ENCODE measurements at places on chromosomes 3 and 15.
A peak's percentile ranks its signal among the peaks of the same experiment; 100 is the strongest.

GRCh38 chr3:159978353-159978752 lies 10.3 kb upstream of the IL12A start:
- H3K27me3 ChIP-seq, result no peaks in the 10 kb centered on the region
- peaks cover 12% of the 10 kb centered on the region for H3K4me1 ChIP-seq
- peak overlapping the region; percentile 74 for H3K27ac ChIP-seq
- DNase-seq, result peak; percentile 82
- no peaks in the 10 kb centered on the region for H3K36me3 ChIP-seq

DNA sequence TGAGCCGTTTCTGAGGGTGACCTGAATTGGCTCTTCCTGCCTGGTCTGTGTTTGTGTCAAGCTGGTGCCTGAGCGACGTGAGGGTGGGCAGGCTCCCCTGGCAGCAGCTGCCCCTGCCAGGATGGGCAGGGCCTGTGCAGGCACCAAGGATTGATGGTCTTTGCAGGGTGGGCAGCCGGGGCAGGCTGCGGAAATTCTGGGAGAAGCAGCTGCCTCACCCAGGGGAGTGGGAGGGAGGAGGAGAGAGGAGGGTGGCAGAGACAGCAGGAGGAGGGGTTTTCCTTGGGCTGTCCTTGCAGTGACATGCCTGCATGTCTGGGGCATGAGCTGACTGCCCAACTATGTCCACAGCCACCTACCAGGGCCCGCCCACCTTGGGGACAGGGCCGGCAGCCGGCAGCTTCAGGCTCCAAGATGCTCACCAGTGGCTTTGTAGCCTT lies 27.9 kb upstream of the SLC6A6 start:
- no peaks in the 10 kb centered on the region for H3K36me3 ChIP-seq
- no peaks in the 10 kb centered on the region for H3K27me3 ChIP-seq
- no peak overlapping the region for H3K27ac ChIP-seq
- H3K4me3 ChIP-seq, result no peak overlapping the region
- peaks cover 13% of the 10 kb centered on the region for H3K4me1 ChIP-seq
- DNase-seq, result no peak

DNA sequence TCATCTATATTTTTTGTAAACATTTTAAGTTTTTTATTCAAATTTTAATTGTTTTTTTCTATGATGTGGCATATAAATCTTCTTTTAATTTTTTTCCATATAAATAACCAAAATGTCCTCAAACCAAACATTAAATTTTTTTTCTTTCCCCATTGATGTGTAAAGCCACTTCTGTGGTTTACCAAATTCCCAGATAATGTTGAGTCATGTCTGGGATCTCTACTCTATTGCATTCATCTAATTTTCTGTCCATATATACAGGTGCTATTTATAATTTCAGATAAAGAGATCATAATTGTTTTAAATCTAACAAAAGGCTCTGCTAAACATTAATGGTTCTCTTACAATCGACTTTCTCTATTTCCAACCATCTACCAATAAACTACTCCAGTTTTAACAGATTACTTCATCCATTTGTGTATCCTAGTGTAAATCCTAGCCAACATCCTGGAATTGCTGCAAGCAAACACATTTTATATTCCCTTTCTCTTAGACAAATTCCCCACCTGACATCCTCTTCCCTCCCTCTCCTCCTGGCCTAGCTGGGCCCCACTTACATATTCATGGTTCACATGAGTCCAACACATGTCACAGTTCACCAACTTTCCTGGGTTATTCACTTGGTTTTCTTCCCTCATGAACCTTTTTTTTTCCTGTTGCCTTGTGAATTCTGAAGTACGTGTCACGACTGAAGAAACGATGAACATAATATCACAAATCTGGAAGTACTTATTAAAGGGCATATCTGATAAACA lies 368.0 kb upstream of the AGTR1 start:
- no peaks in the 10 kb centered on the region for H3K36me3 ChIP-seq
- no peak overlapping the region for H3K27ac ChIP-seq
- no peaks in the 10 kb centered on the region for H3K4me1 ChIP-seq
- no peak for DNase-seq
- no peaks in the 10 kb centered on the region for H3K27me3 ChIP-seq

GRCh38 chr3:102255736-102256135 lies 179.1 kb upstream of the ZPLD1 start:
- no peak for DNase-seq
- no peaks in the 10 kb centered on the region for H3K36me3 ChIP-seq
- no peaks in the 10 kb centered on the region for H3K4me1 ChIP-seq
- H3K27ac ChIP-seq, result no peak overlapping the region

DNA sequence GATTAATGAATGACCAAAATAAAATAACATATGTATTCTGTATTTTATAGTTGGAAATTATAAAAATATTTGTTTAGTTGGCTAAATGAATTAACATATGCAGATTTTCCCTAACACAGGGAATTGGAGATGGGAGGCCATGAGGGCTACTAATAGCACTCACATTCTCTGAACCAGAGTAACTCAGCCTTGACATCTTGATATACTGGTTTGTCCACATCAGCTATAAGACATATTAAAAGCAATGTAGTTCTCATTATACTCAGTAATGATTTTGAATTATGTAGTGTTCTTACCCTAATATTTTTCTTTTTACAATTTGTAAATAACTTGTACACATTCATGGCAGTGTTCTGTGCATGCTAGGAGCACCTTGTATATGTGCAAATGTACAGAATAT lies 255.9 kb downstream of the EPHA6 start:
- H3K27ac ChIP-seq, result no peak overlapping the region
- H3K4me3 ChIP-seq, result no peak overlapping the region
- H3K4me1 ChIP-seq, result no peaks in the 10 kb centered on the region

GRCh38 chr15:70087708-70088352 lies 9.9 kb downstream of the TLE3 start:
- H3K27ac ChIP-seq, result no peak overlapping the region
- DNase-seq, result no peak
- peaks cover 56% of the 10 kb centered on the region for H3K4me1 ChIP-seq
- H3K27me3 ChIP-seq, result no peaks in the 10 kb centered on the region

GRCh38 chr3:18396428-18396827 lies 28.7 kb downstream of the SATB1 start:
- DNase-seq, result no peak
- no peak overlapping the region for H3K27ac ChIP-seq
- H3K4me3 ChIP-seq, result no peak overlapping the region
- no peaks in the 10 kb centered on the region for H3K4me1 ChIP-seq
- no peaks in the 10 kb centered on the region for H3K36me3 ChIP-seq

GRCh38 chr3:47612178-47612577 lies 33.5 kb upstream of the CSPG5 start:
- H3K27me3 ChIP-seq, result no peaks in the 10 kb centered on the region
- H3K27ac ChIP-seq, result no peak overlapping the region
- H3K4me1 ChIP-seq, result no peaks in the 10 kb centered on the region

DNA sequence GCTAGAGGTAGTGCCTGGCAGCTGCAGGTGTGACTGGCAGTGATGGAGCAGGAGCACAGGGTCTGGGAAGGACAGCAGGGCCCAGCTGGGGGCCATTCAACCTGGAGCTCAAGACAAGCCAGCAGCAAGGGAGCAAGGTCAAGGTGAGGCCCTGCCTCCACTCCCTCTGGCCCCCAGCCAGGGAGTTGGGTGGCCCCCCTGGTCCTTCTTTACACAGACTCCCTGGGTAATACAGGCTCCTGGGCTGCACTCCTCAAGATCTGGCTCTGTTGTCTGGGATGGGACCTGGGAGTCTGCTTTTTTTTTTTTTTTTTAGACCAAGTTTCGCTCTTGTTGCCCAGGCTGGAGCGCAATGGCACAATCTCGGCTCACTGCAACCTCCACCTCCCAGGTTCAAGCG lies 14.5 kb downstream of the GNAI2 start:
- H3K27ac ChIP-seq, result no peak overlapping the region
- H3K4me3 ChIP-seq, result no peak overlapping the region
- no peaks in the 10 kb centered on the region for H3K36me3 ChIP-seq

DNA sequence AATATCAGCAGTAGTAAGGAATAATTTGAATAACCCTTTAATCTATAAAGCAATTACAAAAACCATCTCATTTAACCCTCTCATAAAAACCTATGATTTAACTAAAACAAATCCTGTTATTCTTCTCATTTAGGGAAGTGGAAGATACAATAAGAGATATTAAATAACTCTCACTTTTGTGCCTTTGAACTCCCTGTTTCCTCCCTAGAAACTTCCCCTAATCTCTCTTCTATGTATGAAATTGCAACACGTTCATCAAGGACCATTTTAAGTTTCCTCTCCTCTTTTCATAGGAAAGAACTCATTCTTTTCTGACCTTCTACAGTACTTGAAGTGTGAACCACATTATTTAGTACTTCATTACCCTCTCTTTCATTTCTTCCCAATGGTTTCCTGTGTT lies 18.8 kb upstream of the FAM81A start:
- no peak for DNase-seq
- no peaks in the 10 kb centered on the region for H3K4me1 ChIP-seq
- H3K4me3 ChIP-seq, result no peak overlapping the region
- H3K27ac ChIP-seq, result no peak overlapping the region
- no peaks in the 10 kb centered on the region for H3K27me3 ChIP-seq

GRCh38 chr3:69197922-69198530 lies 75.6 kb upstream of the LMOD3 start:
- no peaks in the 10 kb centered on the region for H3K36me3 ChIP-seq
- no peaks in the 10 kb centered on the region for H3K27me3 ChIP-seq
- H3K4me3 ChIP-seq, result no peak overlapping the region
- H3K27ac ChIP-seq, result no peak overlapping the region
- no peak for DNase-seq

DNA sequence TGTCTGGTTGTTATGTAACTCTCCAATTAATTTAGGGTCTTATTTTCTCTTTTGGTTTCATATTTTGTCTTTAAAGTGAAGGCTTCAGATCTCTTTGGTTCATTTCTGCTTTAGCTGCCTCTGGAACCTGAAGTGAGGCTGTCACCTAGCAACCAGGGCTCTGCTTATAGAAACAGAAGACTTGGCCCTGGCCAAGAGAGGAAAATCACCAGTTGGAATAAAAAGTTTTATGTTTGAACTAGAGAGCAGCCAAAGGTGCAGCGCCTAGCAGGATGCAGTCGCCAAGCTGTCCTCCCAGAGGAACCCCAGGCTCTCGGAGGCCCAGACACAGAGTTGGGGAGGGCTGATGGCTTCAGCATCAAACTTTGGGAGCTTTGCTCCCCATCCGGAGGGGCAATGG lies 41.1 kb downstream of the LYZL4 start:
- no peak overlapping the region for H3K27ac ChIP-seq
- no peaks in the 10 kb centered on the region for H3K36me3 ChIP-seq
- no peak overlapping the region for H3K4me3 ChIP-seq

GRCh38 chr3:16455001-16455400 lies 58.5 kb downstream of the RFTN1 start:
- no peak overlapping the region for H3K27ac ChIP-seq
- H3K4me1 ChIP-seq, result no peaks in the 10 kb centered on the region
- no peaks in the 10 kb centered on the region for H3K36me3 ChIP-seq
- H3K27me3 ChIP-seq, result no peaks in the 10 kb centered on the region

GRCh38 chr3:85576697-85577200 lies 618.0 kb downstream of the CADM2 start:
- H3K27me3 ChIP-seq, result peaks cover 17% of the 10 kb centered on the region
- H3K4me1 ChIP-seq, result no peaks in the 10 kb centered on the region
- no peaks in the 10 kb centered on the region for H3K36me3 ChIP-seq
- no peak overlapping the region for H3K27ac ChIP-seq

GRCh38 chr15:93852761-93853160 lies 378.6 kb upstream of the MCTP2 start:
- no peak overlapping the region for H3K4me3 ChIP-seq
- H3K27me3 ChIP-seq, result no peaks in the 10 kb centered on the region
- no peak overlapping the region for H3K27ac ChIP-seq
- no peaks in the 10 kb centered on the region for H3K36me3 ChIP-seq
- H3K4me1 ChIP-seq, result no peaks in the 10 kb centered on the region
- no peak for DNase-seq

DNA sequence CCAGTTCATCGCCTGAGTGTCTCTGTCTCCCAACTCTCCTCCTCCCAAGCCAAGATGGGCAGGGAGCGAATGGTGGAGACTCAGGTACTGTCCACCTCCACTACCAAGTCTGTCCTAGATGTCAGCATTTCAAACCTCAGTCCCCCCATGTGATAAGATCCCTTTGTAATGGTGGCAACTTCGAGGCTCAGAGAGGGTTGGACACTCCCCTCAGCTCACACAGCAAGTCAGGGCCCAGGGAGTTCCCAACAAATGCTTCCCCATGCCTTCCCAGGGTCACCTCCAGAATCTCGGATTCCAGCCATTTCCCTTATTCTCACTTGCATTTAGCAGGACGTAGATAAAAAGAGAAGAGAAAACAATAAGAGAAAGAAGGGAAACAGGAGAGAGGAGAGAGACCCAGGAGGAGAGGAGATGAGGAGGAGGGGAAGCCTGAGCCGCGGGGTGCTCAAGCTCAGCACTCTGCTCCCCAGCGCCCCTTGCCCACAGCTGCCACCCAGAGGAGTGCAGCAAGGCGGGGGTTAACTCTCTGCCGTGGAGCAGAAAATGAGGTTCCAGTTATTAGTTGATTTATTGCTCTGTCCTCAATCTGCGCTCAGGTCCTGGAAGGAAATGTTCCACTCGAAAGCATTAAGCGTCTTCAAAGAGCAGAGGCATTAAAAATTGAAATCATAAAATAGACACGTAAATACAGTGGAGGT lies 84.1 kb upstream of the LINGO1 start:
- no peak for DNase-seq
- no peak overlapping the region for H3K4me3 ChIP-seq
- H3K27me3 ChIP-seq, result peaks cover 73% of the 10 kb centered on the region
- no peaks in the 10 kb centered on the region for H3K36me3 ChIP-seq
- no peaks in the 10 kb centered on the region for H3K4me1 ChIP-seq

DNA sequence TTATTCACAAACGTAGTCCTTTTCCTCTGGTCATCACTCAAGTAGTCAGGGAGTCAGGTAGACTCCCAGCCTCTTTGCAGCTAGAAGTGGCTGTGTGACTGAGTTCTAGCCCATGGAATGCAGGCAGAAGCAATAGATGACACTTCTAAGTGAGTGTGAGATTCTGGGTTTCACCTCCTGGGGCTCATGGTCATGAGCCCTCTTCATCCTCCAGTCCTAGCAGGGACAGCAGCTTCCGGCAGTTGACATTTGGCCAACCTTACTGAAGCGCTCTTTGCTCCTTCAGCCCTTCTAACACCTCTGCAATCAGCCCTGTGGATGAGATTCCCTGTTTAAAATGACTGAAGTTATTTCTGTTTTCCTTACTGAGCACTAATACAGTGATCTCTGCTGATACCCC lies 21.8 kb downstream of the SLC12A8 start:
- no peak for DNase-seq
- H3K4me1 ChIP-seq, result no peaks in the 10 kb centered on the region
- H3K36me3 ChIP-seq, result no peaks in the 10 kb centered on the region
- no peak overlapping the region for H3K4me3 ChIP-seq

GRCh38 chr3:11641683-11642430 lies 1.9 kb downstream of the VGLL4 start:
- no peaks in the 10 kb centered on the region for H3K36me3 ChIP-seq
- peaks cover 4% of the 10 kb centered on the region for H3K4me1 ChIP-seq
- no peak for DNase-seq
- H3K4me3 ChIP-seq, result peak overlapping the region; percentile 63
